ENCODE measurements at places on chromosomes 1 and 21. TPM values are rescaled to one million over a fixed set of nuclear protein-coding genes. Genes with fewer than 3 reads are reported as not detected.

DNA sequence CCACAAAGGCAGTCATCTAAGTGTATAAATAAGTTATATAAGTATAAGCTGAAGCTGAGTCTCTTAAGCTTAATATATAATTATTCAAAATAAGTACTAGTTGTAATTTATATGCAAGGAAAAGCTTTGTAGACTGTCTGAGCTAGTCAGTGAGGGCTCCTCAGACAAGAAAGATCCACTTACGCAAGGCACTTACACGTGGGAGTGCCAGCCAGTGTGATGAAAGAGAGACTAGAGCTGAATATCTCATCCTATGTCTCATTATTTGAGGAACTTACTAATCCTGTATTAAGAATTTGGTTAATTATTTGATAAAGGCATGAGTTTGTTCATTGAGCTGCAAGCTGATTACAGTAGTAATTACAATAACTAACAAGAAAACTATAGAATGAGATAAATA is 146.9 kb downstream of the PDE4B start:
- H3K4me3 ChIP-seq: no peak overlapping the region
- no peak overlapping the region for H3K27ac ChIP-seq
- no peaks in the 10 kb centered on the region for H3K36me3 ChIP-seq
- H3K27me3 ChIP-seq: no peaks in the 10 kb centered on the region
- no peak for DNase-seq

GRCh38 chr1:87956072-87956471 is 627.4 kb downstream of the LMO4 start:
- H3K4me1 ChIP-seq: peaks cover 63% of the 10 kb centered on the region
- H3K27ac ChIP-seq: peak overlapping the region; percentile 67
- H3K4me3 ChIP-seq: no peak overlapping the region
- H3K27me3 ChIP-seq: no peaks in the 10 kb centered on the region
- DNase-seq: peak; percentile 36

DNA sequence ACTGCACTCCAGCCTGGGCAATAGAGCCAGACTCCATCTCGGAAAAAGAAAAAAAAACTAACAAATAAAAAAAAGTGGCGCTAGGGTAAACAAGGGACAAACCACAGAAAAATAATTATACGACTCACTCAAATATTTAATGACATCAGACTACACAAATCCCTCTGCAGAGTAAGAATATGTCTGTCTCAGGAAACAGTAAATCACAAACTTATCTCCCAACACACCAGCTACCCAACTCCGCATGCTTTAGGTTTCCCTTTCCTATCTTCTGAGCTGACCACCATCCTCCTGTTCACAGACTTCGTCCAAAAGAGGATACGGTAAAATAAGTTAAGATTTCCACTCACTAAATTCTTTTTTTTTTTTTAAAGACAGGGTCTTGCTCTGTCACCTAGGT is 16.2 kb downstream of the WDR47 start:
- no peaks in the 10 kb centered on the region for H3K27me3 ChIP-seq
- no peaks in the 10 kb centered on the region for H3K36me3 ChIP-seq
- no peak overlapping the region for H3K4me3 ChIP-seq
- DNase-seq: no peak

GRCh38 chr1:209929751-209930150 is 8.3 kb upstream of the SYT14 start:
- no peak overlapping the region for H3K27ac ChIP-seq
- H3K36me3 ChIP-seq: no peaks in the 10 kb centered on the region

- H3K4me3 ChIP-seq: no peak overlapping the region
- H3K36me3 ChIP-seq: no peaks in the 10 kb centered on the region
- H3K27me3 ChIP-seq: no peaks in the 10 kb centered on the region
- DNase-seq: no peak
- H3K4me1 ChIP-seq: no peaks in the 10 kb centered on the region
- no peak overlapping the region for H3K27ac ChIP-seq
Measured at GRCh38 chr1:81296601-81297000, 504.1 kb upstream of the ADGRL2 start.

- no peak for DNase-seq
- peaks cover 100% of the 10 kb centered on the region for H3K27me3 ChIP-seq
- H3K4me1 ChIP-seq: no peaks in the 10 kb centered on the region
- no peak overlapping the region for H3K27ac ChIP-seq
Measured at GRCh38 chr1:50416553-50417453, 6.4 kb downstream of the DMRTA2 start.

Gene VCAM1
- total RNA-seq: 718 TPM

Gene BEST4
- total RNA-seq: 0.32 TPM

GRCh38 chr1:223834660-223835263 is 11.0 kb downstream of the TP53BP2 start:
- H3K36me3 ChIP-seq: no peaks in the 10 kb centered on the region
- peak; percentile 87 for DNase-seq
- H3K27me3 ChIP-seq: no peaks in the 10 kb centered on the region

GRCh38 chr21:46182548-46183336 is 1.5 kb downstream of the SPATC1L start:
- no peak for DNase-seq
- no peak overlapping the region for H3K4me3 ChIP-seq
- H3K27ac ChIP-seq: no peak overlapping the region
- H3K4me1 ChIP-seq: peaks cover 4% of the 10 kb centered on the region
- no peaks in the 10 kb centered on the region for H3K36me3 ChIP-seq

Gene GSTM1
- 5.5 TPM for total RNA-seq

GRCh38 chr1:245788269-245788668 is 633.5 kb downstream of the KIF26B start:
- peaks cover 52% of the 10 kb centered on the region for H3K4me1 ChIP-seq
- DNase-seq: no peak
- H3K36me3 ChIP-seq: no peaks in the 10 kb centered on the region
- H3K4me3 ChIP-seq: no peak overlapping the region

Gene SLAMF9
- not detected for total RNA-seq

Gene NBPF10
- total RNA-seq: 1.1 TPM

DNA sequence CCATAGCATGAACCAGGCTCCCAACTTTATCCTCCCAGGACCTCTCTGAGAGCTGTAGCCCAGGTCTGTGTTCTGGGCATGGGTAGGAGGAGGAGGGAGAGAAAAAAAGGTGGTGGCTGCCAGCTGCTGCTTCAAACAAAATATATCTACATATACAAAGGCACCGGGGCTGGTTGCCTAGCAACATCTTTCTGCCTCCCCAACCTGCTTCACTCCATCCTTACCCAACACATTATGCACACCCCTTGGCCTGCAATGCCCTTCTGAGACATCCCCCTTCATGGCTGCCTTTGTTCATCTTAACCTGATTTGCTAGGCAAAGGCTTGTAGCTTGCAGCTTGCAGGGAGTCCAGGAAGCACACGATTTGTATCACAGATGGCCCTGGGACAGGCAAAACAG is 27.2 kb upstream of the ATP1A1 start:
- H3K36me3 ChIP-seq: no peaks in the 10 kb centered on the region
- peaks cover 16% of the 10 kb centered on the region for H3K4me1 ChIP-seq
- DNase-seq: no peak
- H3K27ac ChIP-seq: peak overlapping the region; percentile 19
- no peak overlapping the region for H3K4me3 ChIP-seq

- DNase-seq: no peak
- no peaks in the 10 kb centered on the region for H3K27me3 ChIP-seq
- no peak overlapping the region for H3K4me3 ChIP-seq
- H3K27ac ChIP-seq: no peak overlapping the region
Measured at GRCh38 chr1:5811419-5811818, 180.8 kb downstream of the NPHP4 start.

- H3K36me3 ChIP-seq: no peaks in the 10 kb centered on the region
- no peak overlapping the region for H3K4me3 ChIP-seq
- H3K27ac ChIP-seq: no peak overlapping the region
- DNase-seq: no peak
- peaks cover 83% of the 10 kb centered on the region for H3K27me3 ChIP-seq
Measured at GRCh38 chr1:152110860-152111514, 4.3 kb downstream of the TCHH start.

Gene TMEM50B
- total RNA-seq: 100 TPM

DNA sequence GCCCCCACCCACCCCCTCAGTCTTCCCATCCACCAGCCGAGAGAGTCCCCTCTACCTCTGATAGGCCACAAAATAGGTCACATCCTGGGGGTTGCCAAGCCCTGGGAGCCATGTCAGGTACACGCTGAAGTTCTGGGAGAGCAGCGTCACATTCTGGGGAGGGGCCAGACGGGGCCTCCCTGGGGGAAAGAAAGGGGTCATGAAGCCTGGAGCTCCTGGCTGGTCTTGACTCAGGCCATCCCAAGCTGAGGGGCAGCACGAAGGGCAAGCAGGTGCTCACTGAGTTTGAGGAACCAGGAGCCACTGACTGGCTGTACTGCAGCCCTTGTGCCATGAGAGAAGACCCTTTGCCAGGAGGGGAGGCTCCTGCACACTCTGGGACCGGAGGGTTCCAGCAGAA is 6.4 kb downstream of the IFNLR1 start:
- H3K4me3 ChIP-seq: no peak overlapping the region
- no peaks in the 10 kb centered on the region for H3K4me1 ChIP-seq

GRCh38 chr1:175162955-175163354 is 29.6 kb downstream of the KIAA0040 start:
- H3K36me3 ChIP-seq: no peaks in the 10 kb centered on the region
- H3K4me3 ChIP-seq: no peak overlapping the region
- no peak for DNase-seq
- H3K27me3 ChIP-seq: no peaks in the 10 kb centered on the region

GRCh38 chr1:39006287-39006686 is 15.2 kb downstream of the AKIRIN1 start:
- H3K27me3 ChIP-seq: no peaks in the 10 kb centered on the region
- H3K4me1 ChIP-seq: no peaks in the 10 kb centered on the region
- peaks cover 72% of the 10 kb centered on the region for H3K36me3 ChIP-seq
- H3K4me3 ChIP-seq: no peak overlapping the region
- DNase-seq: no peak

DNA sequence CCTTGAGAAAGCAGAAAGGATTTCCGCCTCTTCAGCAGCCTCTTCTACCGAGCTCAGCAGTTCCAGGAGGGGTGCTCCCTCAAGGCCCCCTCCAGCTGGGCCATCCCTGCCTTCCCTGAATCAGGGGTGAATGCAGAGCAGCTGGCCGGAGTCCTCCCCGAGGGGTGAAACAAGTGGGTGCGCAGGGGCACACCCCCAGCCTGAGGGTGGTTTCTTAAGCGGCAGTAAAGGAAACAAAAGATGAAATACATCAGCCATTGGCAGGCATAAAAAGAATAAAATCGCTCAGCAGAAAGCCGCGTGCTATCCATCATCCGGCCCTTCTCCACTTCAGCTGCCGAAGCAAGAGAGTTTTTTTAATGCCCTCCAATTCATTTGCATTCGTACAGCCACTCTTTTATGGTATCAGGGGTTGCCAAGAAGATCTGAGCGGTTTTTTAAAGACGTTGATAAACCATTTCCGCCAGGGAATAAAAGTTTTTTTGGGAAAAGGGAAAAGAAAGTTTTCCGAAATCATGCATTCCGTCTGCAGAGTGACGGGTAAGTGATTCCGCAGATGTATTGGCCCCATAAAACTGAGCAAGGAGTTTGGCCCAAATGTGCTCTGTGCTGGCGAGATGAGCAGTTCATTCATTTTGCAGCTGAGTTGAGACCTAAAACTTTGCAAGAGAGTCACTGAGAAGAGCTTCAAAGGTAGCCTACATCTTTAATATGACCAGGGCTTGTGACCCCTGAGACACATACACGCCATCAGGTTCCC is 73.7 kb upstream of the ZC3H12A start:
- no peak overlapping the region for H3K4me3 ChIP-seq
- no peak for DNase-seq
- H3K4me1 ChIP-seq: no peaks in the 10 kb centered on the region
- no peak overlapping the region for H3K27ac ChIP-seq

- H3K27me3 ChIP-seq: peaks cover 5% of the 10 kb centered on the region
- H3K4me1 ChIP-seq: peaks cover 16% of the 10 kb centered on the region
- no peak for DNase-seq
- no peak overlapping the region for H3K27ac ChIP-seq
- H3K4me3 ChIP-seq: no peak overlapping the region
Measured at GRCh38 chr1:30815556-30815955, 58.0 kb upstream of the LAPTM5 start.

DNA sequence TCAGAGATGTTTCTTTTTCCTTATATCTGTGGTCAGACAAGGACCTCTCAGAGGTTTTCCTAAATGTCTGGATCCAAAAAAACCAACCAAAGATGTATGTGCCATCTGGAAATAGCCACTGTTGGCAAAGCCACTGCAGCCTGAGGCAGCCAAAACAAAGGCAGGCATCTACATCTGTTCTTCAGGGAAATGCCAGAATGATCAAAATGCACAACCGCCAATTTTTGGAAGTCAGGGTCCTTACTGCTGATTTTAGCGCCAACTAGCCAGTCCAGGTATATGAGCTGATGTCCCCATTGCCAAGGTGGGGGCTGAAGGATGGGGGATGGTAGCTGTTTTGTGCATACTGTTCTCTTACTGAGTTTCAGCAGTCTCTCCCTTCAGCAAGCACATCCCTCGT is 45.9 kb downstream of the SYT14 start:
- no peaks in the 10 kb centered on the region for H3K36me3 ChIP-seq
- DNase-seq: no peak
- no peak overlapping the region for H3K27ac ChIP-seq
- no peak overlapping the region for H3K4me3 ChIP-seq
- no peaks in the 10 kb centered on the region for H3K27me3 ChIP-seq

Gene DPH2
- 17.1 TPM for total RNA-seq

GRCh38 chr1:145957443-145958319 is at the start of gene LIX1L:
TSS of gene LIX1L (minus strand) at chr1:145958017. CDS start at chr1:145957927, 90 bp downstream.
- no peaks in the 10 kb centered on the region for H3K36me3 ChIP-seq
- H3K27ac ChIP-seq: peak within 1 kb of the TSS; percentile 99
- peaks cover 38% of the 10 kb centered on the region for H3K4me1 ChIP-seq
- peak; percentile 98 for DNase-seq
- H3K27me3 ChIP-seq: peaks cover 3% of the 10 kb centered on the region

DNA sequence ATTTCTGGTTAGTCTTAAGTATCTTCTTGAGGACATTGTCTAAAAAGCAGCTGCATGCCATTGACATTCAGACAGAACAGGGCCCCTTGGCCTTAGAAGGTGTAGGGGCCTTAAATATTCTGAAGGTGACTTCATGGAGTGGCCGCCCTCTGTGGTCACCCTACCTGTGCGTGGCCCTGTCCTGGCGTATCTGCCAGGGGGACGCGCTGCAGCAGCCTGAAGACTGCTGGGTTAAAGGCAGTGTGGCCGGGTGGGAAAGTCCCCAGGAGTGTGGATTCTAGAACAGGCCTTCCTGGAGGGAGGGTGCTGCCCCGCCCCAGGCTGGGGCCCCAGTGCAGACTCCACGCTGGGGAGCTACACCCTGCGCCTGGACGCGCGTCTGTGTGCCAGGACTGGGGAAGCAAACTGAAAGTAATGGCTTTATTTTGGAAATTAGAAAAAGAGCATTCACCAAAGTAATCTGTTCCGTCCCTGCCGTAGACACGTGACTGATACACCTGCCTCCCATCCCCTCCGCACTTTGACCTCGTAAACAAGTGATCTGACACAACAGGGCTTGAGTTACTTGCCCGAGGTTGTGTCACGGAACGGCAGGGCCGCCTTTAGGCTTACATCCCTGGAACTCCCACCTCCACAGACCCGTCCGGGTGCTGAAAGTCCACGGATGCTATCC is 1.8 kb downstream of the AGPAT3 start:
- H3K4me1 ChIP-seq: peaks cover 2% of the 10 kb centered on the region
- peak overlapping the region; percentile 3 for H3K27ac ChIP-seq
- no peak overlapping the region for H3K4me3 ChIP-seq
- H3K36me3 ChIP-seq: no peaks in the 10 kb centered on the region
- no peak for DNase-seq
- peaks cover 8% of the 10 kb centered on the region for H3K27me3 ChIP-seq

- H3K27ac ChIP-seq: no peak overlapping the region
- peaks cover 46% of the 10 kb centered on the region for H3K27me3 ChIP-seq
- H3K4me1 ChIP-seq: peaks cover 4% of the 10 kb centered on the region
- H3K4me3 ChIP-seq: peak overlapping the region; percentile 61
Measured at GRCh38 chr1:233614173-233614742, 352 bp downstream of the KCNK1 start.

GRCh38 chr21:31135531-31136184 is 97.4 kb upstream of the KRTAP19-8 start:
- H3K36me3 ChIP-seq: no peaks in the 10 kb centered on the region
- no peaks in the 10 kb centered on the region for H3K27me3 ChIP-seq
- H3K4me1 ChIP-seq: no peaks in the 10 kb centered on the region
- no peak overlapping the region for H3K4me3 ChIP-seq
- no peak for DNase-seq

Measured in cardiac muscle cell (in vitro differentiated cells and primary cell).